ENCODE measurements at places on chromosomes 4 and X.

DNA sequence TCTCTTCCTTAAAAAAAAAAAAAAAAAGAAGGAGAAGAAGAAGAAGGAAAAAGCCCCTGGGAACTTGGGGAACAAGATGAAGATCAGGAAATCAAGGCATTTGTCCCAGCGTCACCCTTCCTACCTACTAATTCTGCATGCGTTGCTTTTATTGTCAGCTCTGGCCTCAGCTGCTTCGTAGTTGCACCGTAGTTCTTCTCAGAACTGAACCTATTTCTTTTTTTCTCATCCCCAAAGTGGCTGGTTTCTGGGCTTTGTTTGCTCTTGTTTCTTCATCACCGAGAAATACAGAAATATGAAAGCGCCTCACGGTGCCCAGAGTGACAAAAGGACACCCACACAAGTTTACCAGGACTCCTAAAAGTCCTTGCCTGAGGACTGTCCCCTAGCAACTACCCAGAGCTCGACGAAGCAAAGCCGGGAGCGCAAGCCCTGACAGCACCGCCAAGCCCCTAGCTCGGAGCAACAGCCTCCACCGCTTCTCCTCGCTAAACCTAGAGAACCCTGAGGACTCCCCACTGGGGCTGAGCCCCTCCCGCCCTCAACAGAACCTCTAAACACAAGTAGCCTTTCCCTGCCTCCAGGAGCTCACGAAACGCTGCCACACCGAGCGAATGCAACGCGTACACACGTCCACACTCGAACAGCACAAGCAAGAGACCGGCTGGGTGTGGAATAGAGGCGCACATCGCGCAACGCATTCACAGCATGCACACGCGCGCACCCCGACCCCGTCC, 710 bp downstream of the PRKG2 start:
- DNase-seq, result no peak

GRCh38 chr4:85477534-85477933, 2.6 kb downstream of the ARHGAP24 start:
- DNase-seq, result no peak

DNA sequence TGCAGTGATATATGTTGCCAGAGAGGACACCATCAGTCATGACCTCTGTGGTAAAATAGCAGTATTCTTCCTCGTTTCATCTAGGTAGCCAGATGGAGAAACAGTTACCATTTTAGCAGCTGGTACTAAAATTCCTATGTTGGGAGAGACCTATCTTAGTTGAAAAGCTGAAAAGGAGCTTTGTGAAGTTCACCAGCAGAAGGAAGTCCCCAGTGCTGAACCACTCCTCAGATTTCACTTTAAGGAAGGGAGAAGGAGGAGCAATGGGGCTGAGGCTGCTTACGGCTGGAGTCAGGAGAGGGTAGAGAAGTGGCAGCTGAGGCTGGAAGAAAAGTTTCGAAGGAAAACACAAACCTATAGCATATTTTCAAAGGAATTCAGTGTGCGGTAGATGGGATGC, 103.7 kb downstream of the ATXN3L start:
- no peak for DNase-seq

GRCh38 chr4:38577462-38577861, 86.5 kb upstream of the KLF3 start:
- no peak for DNase-seq

GRCh38 chr4:56817840-56818491, 3.5 kb downstream of the SPINK2 start:
- no peak for DNase-seq

DNA sequence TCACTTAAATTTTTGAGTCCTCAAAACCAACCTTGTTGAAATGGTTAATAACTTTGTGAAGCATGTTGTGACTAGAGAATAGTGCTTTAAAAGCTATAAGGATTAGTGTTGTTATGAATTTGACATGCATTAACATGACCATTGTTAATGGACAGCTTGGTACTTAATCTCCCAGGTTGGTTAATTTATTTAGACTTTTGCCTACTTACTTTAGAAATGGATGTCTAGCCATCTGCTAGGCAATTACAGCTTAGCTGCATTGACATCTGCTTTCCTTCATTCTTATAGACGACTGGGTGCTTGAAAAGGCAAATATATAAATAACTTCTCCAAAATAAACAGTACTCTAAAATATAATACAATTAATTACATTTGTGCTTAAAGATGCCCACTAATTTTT, 368.0 kb downstream of the CCSER1 start:
- DNase-seq, result no peak

DNA sequence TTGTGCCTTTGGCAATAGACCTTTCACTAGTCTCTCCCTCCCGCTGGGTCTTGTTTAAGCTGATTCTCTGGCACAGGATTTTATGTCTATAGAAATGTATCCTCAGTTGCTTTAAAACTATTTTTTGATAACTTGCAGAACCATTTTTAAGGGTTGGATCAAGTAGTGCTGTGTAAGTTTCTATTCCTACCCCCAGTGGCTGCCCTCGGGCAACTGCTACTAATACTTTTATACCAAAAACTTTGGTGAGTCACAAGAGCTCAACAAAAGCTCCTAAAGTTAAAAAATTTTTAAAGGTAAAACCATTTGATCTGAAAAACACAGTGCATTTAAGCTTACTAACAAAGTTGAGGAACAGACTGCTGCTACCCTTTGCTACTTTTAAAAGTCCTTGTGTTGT, 1460.6 kb upstream of the PCDH7 start:
- no peak for DNase-seq

DNA sequence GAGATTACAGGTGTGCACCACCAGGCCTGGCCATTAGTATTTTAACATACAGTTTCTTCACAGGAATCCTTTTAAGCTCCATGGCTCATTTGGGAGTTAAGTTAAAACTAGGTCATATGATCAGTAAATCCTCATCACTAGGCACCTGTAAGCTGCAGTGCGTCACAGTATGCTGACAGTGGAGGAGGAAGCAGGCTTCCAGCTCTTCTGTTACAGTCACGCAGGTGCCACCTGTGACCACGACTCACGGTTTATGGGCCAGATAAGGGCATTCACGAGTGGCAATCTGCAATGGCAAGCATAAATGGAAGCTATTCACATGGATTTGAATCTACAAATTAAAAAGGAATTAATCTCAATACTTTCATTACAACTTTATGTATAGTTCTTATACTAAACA, 129.4 kb upstream of the BCOR start:
- DNase-seq, result no peak

DNA sequence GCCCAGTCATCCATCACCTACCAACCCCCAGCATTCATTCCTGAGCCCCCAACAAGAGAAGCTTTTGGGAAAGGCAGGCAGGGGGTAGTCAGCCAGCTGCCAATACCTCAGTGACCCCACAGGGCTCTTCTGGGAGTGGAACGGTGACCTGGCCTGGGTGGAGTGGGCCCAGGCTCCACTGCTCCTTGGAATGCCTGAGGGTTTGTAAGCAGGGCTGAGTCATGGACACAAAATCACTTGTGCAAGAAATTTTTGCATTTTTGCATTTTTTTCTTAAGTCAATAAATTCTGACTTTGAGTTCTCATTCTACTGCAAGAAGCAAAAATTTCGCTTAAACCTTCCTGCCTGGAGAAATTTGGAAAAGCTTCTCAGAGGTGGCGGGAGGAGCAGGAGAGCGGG, 18.5 kb downstream of the SORCS2 start:
- no peak for DNase-seq

DNA sequence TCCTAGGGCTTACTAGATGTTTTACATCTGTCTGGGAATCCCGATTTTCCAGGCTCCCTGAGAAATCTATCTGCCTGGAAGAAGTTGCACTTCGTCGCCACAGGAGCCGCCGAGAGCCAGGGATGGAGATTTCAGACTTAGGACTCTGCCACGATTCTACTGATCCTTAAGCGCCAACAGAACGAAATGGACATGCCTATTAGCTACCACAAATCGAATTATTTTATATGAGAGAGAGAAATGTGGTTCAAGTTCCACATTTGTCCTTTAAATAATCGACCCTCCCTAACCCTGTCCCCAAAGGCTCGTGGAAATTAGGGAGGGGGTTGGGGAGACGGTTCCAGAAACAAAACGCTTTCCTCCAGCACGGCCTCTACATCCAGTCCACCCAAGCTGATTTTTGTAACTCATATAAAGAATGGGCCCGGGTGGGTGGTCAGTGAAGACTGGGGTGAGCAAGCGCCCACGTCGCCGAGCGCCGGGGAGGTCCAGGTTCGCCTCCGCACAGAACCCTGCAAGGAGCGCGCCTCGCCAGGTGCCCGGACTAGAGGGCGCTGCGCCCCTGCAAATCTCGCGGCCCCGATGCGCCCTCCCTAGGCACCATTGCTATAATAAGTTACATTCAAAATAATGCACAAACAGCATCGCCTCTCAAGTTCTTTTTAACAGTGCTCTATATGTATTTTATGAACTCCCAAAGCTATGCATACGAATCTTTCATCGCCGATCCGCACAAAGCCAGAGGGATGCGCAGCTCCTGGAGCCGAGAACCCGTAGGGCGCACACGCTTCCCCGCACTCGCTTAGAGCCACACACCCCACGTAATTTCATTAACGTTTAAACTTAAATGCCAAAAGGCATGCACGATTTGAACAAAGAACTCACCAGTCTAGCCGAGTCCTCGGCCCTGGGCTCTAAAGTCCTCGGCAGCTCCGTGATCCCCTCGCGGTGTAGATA, 2.1 kb upstream of the FAT1 start:
- DNase-seq, result no peak

DNA sequence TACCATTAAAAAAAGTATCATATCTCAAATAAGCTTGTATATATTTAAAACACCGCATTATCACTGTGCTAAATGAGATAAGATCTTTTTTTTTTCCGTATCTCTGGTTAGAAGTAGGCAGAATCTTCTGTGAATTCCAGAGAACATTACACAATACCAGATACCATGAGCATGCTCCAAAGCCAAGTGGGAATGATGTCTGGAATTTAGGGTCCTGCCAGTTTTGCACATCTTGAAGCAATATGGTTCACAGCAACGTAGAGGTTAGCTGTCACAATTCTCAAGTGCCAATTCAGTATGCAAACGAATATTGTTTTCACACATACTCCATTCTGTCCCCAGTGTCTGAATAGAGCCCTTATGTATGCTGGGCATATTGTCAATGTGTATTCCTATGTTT, 127.5 kb upstream of the NEIL3 start:
- no peak for DNase-seq

- no peak for DNase-seq
These were observed 62.4 kb upstream of the UGT2B15 start for GRCh38 chr4:68732653-68733466.

DNA sequence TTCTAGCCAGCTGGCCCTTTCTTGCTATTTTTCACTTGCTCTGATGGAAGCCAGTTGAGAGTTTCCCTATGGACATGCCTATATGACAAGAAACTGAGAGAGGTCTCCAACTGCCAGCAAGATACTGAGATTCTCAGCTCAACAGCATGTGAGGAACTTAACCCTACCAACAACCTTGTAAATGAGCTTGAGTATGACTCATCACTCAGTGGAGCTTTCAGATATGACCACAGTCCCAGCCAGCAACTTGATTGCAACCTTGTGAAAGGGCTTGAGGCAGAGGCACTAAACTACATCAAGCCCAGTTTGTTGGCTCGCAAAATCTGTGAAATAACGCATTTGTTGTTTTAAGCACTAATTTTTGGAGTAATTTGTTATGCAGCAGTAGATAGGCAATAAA, 175.8 kb downstream of the COMMD8 start:
- peak; percentile 10 for DNase-seq

GRCh38 chr4:125735102-125735501, 420.3 kb downstream of the FAT4 start:
- DNase-seq, result no peak

- no peak for DNase-seq
These were observed 659.8 kb upstream of the EPHA5 start for GRCh38 chr4:66330125-66330524.

DNA sequence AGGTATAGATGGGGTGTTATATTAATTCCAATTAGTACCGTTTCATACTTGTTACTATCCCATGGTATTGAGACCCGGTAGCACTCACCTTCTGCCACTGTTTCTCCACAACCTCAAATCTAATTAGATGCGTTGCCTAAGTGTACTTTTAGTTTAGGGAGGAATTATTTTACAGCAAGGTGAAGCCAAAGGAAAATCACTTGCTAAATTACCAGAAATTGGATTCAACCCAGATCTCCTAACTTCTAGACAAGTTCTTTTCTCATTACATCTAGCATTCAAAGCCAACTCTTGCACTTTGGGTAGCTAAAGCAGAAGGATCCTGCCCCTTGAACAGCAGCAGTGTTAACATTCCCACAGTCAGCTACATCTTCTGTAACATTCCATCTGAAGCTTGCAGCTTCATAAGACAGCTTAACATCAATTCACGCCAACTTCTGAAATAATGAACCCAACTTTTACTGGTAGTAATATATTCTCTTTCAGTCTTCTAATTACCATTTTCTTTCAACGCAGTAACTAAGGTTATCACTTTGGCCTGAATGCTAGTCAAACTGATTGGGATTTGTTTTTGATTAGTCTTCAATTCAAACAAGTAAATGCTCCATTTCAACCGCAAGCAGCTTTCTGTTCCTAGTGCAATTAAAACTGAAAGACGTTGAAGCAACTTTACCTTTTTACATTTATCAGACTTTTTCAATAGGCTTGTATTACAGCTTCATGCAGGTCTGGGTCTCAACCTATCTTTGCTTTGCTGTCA, 934 bp upstream of the SEC31A start:
- no peak for DNase-seq

DNA sequence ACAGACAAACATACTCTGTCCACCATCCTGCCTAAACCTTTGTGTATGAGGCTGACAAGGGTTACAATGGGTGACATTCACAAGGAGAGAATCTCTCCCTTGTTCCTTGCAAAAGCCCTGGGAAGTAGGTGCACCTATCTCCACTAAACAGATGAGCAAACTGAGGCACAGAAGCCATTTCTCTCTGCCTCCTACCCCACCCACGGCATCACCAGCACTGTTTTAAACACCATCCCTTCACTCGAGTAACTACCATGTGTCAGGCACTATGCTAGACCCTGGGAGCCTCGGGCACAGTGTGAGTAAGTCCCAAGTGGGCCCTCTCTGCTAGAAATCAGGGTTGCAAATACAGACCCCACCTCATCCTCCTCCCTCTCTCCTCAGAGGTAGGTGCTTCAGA, 899 bp downstream of the LYAR start:
- no peak for DNase-seq

DNA sequence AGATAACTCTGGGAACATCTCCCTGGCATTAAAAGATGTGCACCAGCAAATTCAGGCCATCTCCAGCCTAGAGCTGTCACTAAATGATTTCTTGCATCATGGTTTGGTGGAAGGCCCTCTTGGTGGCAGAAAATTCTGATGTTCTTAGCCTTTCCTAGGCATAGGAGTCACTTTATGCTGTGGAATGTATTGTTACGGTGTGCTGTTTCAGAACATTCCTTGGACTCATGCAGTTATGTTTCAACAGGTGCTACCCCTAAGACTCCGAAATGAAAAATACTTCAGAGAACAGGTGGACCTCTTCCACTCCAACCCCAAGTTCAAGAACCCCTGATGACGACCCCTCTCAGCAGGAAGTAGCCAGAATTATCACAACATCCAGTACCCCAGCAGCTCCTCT, 20.3 kb upstream of the PAPSS1 start:
- DNase-seq, result no peak

GRCh38 chrX:69556060-69557011, 52.2 kb downstream of the NALF2 start:
- DNase-seq, result no peak

GRCh38 chr4:9894644-9895332, 113.4 kb downstream of the DRD5 start:
- no peak for DNase-seq

- no peak for DNase-seq
These were observed 1236.5 kb upstream of the TENM3 start for GRCh38 chr4:181006499-181007260.

GRCh38 chr4:159055833-159056232, 47.0 kb upstream of the RAPGEF2 start:
- no peak for DNase-seq

- DNase-seq, result peak; percentile 9
These were observed 35.2 kb downstream of the SLC25A5 start for GRCh38 chrX:119503484-119503861.
